ENCODE measurements at places on chromosomes 2 and 18.
A peak's percentile ranks its signal among the peaks of the same experiment; 100 is the strongest.

- no peak for DNase-seq
These were observed 152.8 kb upstream of the RIOK3 start for GRCh38 chr18:23300231-23300805.

DNA sequence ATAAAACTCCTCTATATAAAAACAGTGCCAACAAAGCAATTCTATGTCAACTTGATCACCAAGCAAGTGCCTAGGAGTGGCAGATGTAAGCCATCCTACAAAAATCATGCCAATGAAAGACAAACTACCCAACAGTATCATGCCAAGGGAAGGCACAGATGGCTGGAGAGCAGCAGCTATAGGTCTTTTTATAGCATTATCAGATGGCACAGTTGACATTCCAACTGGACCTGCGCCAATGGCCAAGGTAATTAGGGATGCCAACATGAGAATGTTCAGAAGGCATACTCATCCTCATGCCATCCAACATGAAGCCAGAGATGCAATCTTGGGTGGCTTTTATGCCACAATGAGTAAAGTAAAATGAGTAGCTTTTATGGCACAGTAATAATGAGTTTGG lies 237.3 kb downstream of the OTX1 start:
- no peak for DNase-seq

- peak; percentile 71 for DNase-seq
These were observed 1.0 kb downstream of the FAM178B start for GRCh38 chr2:96985181-96985945.

DNA sequence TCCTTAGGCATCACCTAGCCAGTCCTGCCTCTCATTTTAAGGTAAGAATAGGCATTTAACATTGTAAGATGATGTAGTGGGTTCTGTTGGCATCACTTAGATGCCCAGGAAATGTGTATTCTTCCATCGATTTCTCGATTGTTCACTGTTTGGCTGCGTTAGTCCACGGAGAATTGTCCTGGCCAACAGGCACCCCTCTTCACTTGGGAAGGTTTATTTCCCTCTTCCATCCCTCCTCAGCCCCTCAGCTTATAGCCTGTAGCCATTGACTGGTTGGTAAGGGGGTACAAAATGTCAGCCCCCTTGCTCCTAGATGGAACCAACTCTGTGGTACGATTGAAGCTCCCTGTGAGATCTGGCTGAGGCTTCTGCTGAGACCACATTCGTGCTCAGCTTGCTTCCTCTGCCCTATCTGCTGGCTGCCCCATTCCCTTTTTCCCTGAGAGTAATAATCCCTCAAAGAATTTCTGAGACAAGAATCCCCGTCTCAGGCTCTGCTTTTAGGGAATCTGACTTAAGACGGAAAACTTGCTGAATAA lies 43.4 kb downstream of the PLEKHA3 start:
- no peak for DNase-seq

DNA sequence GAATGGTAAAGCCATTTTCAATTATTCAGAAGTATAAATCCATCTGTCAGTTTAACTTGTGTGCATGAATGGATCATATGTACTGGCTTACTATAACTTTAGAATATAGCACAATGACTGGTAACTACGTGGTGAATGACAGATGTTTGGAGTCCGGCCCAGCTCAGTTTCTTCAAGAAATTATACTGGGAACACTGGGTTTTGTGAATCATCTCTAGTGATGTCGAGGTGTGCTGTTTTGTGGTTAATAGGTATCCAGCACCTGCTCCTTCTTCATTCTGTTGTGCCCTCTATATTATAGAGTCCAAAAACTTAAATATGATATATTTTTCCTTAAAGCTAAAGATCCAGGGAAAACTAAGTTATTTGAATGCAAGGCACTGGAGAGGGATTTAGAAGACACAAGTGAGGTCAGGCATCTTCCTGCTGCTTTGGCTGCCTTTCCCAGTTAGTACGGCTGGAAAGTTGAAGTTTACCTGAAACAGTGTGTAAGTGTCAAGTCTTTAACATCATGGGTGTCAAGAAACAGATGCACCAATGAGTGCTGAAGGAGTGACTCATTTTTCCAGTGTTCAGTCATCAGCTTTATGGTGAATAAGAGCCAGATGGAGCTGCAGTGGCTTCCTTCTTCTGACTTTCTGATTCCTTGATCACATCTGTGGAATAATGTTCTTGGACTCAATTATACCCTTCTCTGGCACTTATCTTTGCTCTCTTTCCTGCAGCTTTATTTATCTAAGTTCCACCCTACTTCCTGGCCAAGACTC lies 1079.5 kb upstream of the CELF4 start:
- no peak for DNase-seq

DNA sequence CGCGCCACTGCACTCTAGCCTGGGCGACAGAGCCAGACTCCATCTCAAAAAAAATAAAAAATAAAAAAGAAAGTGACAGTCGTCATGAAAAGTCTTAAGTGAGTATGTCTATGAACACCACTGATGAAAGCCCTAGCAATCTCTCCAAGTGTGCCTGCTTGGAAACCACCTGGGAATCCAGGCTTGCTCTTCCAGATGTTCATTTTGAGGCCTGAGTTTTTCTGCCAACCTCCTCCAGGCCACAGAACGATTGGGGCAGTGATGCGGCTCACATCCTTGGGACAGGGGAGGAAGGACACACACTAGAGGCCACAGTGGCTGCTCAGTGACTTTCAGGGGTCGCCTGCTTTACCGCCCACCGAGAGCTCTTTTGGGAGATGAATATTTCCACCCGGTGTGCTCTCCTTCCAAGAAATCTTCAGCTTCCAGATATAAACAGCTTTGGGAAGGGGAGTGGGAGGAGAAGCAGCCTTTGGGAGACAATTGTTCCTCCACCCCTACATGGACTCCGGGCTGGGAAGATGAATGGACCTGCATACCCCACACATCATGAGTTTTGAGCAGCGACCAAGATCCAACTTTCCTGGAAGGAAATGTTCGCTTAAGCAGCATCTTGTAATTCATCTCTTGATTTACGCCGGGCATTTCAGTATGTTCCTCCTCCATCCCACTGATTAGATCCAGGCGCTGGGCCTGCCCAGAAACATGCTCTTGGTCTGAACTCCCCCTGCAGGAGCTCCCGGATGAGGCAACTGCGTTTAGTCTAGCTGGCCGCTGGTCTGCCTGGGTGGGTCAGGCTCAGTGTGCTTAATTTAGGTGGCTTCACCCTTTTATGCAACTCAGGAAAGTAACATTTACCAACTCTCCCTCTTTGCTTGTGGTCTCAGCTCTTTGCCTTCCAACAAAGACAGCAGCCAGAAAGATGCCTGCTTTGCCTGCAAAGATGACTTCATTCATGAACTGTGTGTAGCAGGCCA lies 6.2 kb upstream of the ARMC9 start:
- DNase-seq, result peak; percentile 94

DNA sequence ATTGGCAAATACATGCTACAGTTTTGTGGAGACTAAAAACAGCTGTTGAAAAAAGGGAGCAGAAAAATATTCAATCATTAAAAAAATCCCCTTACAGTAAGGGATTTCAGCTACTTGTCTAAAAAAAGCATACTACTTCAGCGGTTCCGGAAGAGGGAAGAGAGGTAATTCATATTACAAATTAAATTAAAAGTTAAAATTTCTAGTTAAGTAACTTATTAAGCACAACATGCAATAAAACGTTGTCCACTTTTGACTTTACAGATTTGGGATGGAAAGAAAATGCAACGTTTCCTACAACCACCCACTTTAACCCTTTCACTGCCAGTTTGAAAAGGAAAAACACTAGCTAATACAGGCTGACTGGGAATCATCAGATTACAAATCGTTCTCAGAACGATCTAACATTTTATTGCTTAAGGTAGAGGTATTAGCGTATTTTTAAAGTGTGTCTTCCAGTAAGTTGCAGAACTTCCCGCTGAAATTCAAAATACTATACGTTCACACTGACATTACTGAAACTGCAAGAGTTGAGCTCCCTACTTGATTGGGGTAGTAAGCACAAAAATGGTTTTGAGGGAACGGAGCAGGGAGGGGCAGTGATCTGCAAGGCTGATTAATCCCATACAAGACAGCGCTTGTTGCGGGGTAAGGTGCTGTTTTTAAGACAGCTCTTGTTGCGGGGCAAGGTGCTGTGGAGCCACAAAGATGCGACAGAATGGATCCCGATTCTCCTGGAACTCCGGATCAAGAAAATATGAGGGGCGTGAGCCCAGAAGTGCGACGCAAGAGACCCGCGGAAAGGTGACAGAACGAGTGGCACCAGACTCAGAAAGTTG lies 743 bp downstream of the HADHA start:
- DNase-seq, result no peak
